Transverse colon (tissue), 4 donors: ENCODE measurements at places on chromosomes 3 and 15. TPM values are rescaled to one million over a fixed set of nuclear protein-coding genes. Genes with fewer than 3 reads are reported as not detected.
A peak's percentile ranks its signal among the peaks of the same experiment; 100 is the strongest.

DNA sequence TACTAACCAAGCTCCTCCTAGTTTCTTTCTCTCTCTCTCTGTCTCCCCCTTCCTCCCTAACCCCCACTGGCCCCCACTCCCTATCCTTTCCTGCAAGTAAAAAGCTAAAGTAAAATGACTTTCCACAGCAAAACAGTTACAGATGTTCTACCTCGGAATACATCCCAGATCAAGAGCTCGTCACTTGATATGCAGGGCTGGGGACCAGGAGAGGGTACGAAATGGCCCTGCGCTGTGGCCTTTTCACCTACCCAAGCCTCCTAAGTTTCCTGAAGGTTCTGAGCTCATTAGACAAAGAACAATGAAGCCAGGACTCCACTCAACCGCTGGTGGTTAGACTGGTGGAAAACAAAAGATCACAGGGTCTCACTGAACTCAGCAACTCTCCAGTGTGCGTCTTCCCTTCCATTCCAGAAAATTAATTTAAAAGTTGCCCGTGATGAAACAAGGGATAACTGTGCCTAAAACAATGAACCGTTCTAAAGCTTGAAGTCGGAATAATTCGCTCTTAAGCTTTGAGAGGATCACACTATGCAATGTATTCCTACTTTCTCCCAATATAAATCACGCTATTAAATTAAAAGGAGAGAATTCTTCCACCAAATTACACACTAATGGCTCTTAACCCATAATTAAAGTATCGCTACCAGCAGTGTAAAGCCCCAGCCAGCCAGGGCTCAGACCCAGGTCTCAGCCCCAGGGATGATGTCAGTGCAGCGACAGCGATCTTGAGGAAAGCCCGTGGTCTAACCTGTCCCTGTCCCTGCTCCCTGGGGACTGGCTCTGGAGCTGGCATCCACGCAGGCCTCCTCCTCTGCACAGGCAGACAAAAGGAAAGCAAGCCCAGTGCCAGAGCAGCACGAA is 5.0 kb downstream of the VGLL4 start:
- no peak for DNase-seq

GRCh38 chr15:74631087-74631385 is 15.4 kb downstream of the CLK3 start:
- DNase-seq, result no peak

- DNase-seq, result no peak
Observed at GRCh38 chr3:98573181-98573728, 20.2 kb downstream of the CPOX start.

CCRL2 gene
- total RNA-seq, result 12.5 TPM

CHDH gene
- total RNA-seq, result 36.5 TPM

GOLGA6B gene
- total RNA-seq, result not detected

- DNase-seq, result peak; percentile 49
Observed at GRCh38 chr3:86990734-86991481, at the start of gene VGLL3. VGLL3 (minus strand) TSS chr3:86991149; CDS start chr3:86990743, 406 bp downstream.

GRCh38 chr15:63283126-63283525 is 5.7 kb downstream of the APH1B start:
- no peak for DNase-seq

DNA sequence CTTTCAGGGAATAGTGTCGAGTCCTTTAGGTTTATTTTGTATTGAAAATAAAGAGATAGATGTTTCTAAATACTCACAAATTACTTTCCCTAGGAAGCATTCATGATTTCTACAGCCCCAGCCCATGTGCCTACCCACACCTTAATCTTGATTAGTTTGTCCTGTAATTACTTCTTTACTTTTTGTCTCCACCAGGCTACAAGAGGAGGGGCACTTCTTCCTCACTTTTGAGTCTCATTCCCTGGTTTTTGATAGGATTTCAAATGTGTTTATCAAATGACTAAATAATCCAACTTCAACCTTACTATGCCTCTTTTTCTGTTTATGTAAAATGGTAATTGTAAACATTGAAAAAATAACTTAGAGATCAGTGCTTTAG is 1.8 kb downstream of the PXK start:
- DNase-seq, result no peak

DNA sequence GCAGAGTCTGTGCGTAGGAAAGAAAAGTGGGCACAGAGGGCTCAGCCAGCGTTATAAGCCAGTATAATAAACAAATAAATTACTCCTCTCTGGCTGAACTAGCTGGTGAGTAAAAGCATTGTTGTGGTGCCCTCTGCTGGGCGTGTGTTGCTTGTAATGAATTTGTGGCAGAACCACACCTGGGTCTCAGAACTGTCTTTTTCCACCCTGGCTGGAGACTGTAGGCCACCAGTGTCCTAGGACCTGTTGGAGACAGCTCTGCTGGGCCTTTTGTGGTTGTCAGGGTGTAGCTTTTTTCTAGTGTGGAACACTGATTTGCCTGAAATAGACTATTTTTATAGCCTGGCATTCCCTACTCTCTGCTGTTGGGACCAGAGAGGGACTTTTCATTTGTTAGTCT is 130.5 kb upstream of the EIF1B start:
- DNase-seq, result peak; percentile 78

- no peak for DNase-seq
Observed at GRCh38 chr15:87753539-87753938, 503.0 kb downstream of the NTRK3 start.

- no peak for DNase-seq
Observed at GRCh38 chr3:111808439-111808838, 50.6 kb upstream of the PHLDB2 start.

DNA sequence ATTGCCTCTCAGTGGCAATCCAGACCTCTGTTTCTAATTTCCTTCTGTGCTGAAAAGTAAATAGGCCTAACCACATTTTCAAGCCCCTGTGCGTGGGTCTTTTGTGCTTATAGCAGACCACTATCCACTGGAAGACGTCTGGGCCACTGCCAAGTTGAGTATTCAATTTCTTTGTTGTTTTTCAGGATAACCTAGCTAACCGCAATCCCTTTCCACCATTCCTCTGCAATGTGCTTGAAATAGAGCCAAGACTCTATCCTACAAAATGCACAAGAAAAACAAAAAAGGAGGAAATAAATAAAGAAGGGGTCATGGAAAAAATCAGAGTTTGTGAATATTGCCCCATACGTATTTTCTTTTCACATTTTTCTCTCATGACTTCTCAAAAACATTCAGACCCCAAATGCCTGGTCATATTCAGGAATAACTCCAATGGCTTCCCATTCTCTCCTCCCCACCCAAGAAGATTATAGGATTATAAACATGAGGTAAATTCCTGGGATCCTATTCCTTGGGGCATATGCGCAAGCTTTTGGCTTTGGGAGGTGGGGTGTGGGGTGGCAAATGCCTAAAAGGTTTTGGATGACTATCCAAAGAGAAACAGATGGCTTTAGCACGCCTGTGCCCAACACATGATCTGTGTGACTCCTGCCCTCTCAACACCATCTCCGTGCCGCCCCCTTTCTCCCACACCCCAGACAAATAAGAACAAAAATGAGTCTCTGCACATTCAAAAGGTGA is 217.9 kb upstream of the THBS1 start:
- DNase-seq, result no peak

DNA sequence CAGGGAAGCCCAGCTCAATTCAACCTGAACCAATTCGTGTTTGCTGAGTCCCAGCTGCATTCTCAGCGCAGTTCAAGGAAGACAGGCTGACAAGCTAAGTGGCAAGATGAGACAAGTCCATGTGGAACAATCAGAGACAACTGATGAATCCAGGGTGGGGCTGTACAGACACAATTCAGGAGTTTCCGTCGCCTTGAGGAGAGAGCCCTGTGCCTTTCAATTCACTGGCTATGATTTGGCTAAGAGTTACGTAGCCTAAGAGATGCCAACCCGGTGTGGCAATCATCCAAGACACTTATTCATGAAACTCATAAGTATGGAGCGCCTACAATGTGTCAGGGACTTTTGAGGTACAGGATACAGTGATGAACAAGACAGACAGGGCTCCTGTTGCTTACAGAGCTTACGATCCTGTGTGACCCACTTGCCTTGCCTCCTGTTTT is 15.5 kb upstream of the ZBED2 start:
- no peak for DNase-seq

NR1D2 gene
- total RNA-seq, result 24.8 TPM

DNA sequence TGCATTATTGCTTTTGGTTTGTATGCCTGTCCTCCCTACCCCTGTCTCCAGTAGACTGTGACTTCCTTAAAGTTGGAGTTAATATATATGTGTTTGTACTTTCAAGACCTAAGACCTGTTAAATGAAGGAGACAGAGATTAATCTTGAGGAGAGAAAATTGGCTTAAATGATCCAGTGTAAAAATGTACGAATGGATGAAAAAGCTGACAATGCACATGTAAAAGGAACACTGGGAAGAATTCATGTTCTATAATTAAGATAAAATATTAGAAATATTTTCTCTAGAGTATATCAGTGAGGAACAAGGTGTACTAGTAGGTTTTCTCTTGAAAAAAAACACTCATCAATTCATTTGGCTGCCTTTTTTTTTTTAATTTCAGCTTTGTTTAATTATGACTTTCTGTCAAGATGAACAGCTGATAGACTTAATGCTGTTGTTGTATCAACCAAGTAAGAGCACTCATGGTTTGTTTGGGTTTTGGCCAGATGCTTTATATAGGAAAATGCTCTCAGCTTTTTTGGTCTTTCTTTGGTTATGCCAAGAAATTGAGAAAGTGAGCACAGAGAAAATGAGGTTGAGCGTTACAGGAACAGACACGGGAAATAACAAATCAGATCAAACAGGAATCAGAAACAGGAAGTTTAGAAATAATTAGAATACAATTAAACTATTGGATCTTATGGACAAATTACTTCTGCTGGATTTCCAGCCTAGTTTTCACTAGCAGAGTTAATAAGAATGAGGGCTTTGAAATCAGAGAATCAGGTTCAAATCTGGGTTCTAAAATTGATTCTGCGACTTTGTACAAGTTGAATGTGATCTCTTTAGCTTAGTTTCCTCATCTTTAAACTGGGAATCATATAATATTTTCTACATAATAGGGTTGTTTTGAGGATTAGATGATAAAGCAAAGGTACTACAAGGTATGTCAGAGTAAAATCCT is 38.3 kb upstream of the AADAC start:
- no peak for DNase-seq

GRCh38 chr15:95326431-95327182 is 1003.9 kb upstream of the NR2F2 start:
- DNase-seq, result no peak

EOMES gene
- 0.32 TPM for total RNA-seq

DNA sequence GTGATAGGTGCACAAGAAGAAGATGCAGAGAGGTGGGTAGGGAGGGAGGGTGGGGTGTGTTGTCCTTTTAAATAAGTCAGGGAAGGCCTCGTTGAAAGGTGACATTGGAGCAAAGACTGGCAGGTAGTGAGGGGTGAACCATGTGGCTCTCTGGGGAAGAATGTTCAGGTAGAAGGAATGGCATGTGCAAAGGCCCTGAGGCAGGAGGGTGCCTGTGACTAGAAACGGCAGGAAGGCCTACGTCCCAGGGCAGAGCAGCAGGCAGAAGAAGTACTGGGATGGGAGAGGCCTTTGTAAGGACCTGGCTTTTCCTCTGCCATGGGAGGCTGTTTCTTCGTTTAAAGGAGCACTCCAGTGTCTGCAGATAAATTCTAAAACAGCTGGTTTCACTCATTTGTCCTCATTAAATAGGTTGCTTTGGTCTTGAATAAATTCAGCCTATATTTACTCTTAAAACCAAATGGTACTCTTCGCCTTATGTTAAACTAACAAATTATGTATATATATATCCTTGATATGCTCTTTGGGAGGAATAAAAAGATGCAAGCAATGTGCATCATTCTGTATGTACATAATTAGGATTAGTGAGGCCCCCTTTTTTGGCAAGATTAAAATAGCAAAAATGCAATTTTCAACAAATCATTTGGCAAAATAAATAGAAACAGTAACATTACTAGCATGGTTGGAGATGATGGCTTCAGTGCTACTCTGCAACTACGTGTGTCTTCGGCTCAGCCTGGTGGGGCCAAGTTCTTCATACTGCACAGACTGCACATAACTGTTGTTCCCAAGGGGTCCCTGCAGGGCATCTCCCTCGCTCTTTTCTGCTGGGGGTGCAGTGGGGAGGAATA is 151.4 kb downstream of the KLF13 start:
- DNase-seq, result peak; percentile 5

ATOSA gene
- 75.6 TPM for total RNA-seq

GRCh38 chr15:20356444-20356910 is 185.1 kb downstream of the GOLGA6L6 start:
- DNase-seq, result peak; percentile 40

GRCh38 chr3:113231827-113232253 is 20.5 kb downstream of the BOC start:
- DNase-seq, result no peak

GRCh38 chr3:52490939-52491526 is 4.1 kb upstream of the STAB1 start:
- peak; percentile 33 for DNase-seq

LYZL4 gene
- not detected for total RNA-seq

- DNase-seq, result no peak
Observed at GRCh38 chr3:122921791-122922651, 105.5 kb downstream of the SEMA5B start.

DNA sequence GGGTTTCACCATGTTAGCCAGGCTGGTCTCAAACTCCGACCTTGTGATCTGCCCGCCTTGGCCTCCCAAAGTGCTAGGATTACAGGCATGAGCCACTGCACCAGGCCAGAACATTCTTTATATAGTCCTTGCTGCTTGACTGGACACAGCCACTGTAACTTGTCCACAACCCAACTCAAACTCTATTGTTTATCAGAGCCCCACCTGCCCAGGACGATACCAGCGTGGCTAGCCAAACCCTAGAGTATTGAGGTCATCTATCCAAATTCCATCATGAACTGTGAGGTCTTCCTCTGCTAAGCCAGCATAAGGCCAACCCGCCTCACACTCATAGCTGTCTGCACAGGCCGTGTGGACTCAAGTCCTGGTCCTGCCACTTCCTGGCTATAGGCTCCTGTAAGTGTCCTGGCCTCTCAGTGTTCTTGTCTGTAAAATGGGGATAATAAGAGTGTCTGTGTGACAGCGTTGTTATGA is 63.9 kb downstream of the DAPK2 start:
- DNase-seq, result peak; percentile 2

RAD51 gene
- 1.9 TPM for total RNA-seq

ARGFX gene
- not detected for total RNA-seq

DNA sequence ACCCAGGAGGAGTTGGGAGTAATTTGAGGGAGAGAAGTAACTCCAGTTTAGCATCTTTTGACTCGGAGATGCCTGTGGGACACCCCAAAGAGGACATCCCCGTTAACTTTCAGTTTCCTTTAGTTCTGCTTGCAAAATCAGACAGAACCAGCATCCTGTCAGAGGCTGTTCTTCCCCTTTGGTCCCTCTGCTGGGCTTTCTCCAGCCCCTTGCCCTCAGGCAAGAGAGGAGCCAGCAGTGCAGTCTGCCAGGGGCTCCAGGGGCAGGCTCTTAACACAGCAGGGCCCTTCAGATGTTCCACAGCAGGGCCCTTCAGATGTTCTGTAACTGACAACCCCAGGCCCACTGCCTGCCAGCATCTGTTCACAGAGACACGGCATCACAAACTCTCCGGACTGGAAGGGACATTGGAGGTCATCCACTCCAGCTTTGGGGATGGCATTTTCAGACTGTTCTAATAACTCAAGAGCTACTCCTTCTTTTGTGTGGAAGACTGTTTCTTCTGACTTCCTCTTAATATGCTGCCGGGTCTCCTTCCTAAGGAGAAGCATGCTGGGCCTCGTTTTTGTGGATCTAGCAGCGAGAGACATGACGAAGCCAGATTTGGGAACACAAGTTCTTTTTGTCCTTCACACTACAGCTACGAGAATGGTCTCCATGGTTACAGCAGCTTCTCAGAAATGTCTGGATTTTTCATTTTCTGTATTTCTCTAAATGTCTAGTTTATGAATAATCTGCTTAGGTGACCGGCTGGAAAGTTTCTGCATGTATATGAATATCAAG is 51.9 kb downstream of the KY start:
- DNase-seq, result no peak

TPRG1 gene
- total RNA-seq, result not detected
